Fibroblast of skin of left biceps (primary cell): ENCODE measurements at places on chromosomes 3 and 15.

GRCh38 chr3:24829011-24829581 lies 334.4 kb upstream of the THRB start:
- DNase-seq: no peak

DNA sequence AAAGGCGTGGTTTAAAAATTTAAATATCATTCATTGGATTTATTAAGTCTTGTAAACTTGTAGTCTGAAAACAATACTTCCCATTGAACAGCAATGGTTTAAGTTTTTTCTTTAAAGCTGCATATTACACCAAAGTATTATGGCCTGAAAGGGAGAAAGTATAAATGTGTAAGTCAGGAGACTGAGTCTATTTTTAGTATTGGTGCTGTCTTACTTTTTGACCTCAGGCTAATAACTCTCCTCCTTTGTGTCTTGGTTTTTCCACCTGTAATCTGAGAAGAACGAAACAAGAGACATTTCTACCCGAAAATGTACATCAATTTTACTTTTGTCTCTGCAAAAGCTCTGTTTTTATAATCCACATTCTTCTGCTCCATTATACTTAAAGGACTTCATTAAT lies 7.6 kb downstream of the C15orf61 start:
- DNase-seq: no peak

DNA sequence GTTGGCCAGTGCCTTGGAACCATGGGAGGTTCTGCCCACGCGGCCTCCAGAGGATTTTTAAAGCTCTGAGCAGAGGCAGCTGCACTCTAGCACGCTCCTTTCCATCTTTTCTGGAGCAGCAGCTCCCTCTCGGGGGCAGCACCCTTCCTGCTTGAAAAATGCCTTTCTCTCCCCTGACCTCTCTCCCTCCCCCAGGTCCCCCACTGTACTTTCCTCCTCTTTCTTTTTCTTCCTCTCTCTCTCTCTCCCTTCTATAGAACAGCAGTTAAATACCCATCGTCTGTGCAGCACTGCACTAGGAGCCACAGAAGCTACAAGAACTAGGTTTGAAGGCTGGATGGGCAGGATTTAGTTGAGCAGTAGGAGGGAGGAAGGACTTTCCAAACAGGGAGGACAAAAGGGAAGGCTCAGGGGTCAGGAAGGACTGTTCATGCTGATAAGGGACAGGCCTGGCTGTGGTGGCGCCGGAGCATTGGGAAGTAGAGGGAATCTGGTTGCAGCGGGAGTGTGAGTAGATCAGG lies 4.4 kb downstream of the ALPK3 start:
- no peak for DNase-seq

DNA sequence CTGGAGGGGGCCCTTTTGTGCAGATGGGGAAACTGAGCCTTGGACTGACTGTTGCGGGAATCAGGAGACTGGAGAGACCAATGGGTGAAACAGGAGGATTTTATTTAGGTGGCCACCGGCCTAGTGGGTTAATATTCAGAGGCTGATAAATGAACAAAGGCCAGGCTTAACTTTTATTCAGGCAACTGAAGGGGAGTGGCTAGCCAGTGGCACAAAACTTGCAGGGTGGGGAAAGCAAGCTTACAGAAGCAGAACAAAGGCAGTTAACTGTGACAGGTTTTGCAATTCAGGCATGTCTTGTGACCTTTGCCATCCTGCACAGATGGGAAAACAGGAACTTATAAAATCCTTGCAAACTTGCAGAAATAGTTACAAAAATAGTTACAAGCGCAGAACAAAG lies 24.9 kb upstream of the ACAD9 start:
- DNase-seq: no peak

- no peak for DNase-seq
These were observed 108.5 kb downstream of the SAMMSON start for GRCh38 chr3:70108072-70108471.

DNA sequence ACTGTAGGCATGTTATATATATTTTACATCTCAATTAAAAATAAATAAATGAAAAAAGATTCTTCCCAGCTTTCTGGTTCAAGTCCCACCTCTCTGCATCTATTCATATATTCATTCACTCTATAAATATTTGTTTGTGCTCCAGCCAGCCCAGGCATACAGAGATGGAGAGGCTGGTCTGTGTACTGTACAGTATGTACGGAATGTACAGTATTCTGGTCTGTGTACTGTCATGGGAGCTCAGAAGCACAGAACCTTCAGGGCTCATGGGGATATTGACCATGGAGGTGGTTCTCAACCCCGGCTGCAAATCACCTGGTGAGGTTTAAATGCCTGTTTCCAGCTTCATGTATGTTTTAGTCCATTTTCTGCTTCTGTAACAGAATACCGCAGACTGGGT lies 13.8 kb downstream of the CORO2B start:
- DNase-seq: no peak

- DNase-seq: no peak
These were observed 22.3 kb upstream of the IL1RAP start for GRCh38 chr3:190491533-190492054.

DNA sequence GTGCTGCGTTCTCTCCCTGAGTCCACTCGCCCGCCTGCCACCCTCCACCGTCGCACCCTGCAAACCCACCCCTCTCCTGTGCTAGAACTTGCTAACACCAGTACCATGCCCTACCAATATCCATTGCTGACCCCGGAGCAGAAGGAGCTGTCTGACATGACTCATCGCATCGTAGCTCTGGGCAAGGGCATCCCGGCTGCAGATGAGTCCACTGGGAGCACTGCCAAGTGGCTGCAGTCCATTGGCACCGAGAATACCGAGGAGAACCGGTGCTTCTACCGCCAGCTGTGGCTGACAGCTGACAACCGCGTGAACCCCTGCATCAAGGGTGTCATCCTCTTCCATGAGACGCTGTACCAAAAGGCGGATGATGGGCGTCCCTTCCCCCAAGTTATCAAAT lies 4.9 kb upstream of the ALAS1 start:
- no peak for DNase-seq

GRCh38 chr15:93997071-93997658 lies 234.2 kb upstream of the MCTP2 start:
- no peak for DNase-seq

DNA sequence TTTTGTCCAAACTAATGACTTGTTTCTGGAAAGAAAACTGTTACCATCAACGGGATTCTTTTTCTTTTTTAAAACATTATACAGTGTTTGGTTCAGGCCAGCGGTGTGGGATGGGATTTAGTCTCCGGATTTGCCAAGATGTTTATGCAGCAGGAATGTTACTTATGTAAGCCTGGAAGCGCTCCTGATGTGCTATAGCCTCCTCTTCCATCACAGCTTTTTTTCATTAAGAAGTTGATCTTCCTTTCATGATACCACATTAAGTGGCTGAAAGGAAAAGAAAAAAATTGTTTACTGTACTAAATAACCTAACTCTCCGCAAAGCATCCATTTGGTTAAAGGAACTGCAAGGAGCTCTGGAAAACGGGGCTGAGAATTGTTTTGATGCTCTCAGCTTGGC lies 120.5 kb upstream of the ALDH1A3 start:
- DNase-seq: peak; percentile 89

- no peak for DNase-seq
These were observed 334.9 kb downstream of the TBC1D5 start for GRCh38 chr3:17407576-17407975.

DNA sequence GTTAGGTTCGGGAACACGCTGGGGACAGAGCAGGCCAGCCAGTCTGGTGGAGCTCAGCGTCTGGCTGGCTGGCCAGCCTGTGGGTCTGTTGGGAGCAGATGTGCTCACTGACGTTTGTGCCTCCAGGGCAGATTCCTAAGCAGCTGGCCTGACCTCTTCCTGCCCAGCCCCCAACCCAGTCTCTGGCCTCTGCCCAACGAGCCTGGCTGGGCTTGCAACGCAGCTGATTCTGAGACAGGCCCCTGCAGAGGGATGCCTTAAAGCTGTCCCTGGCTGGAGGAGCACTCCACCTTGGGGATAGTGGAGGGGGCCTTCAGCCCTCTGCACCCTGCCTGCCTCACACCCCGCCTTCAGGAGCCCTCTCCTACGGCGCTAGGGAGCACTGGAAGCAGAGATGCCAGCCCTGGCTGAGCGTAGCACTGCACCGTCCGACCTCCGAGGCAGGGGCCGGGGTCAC lies 46.0 kb downstream of the KLF13 start:
- no peak for DNase-seq

- no peak for DNase-seq
These were observed 559.4 kb downstream of the NR2F2 start for GRCh38 chr15:96889734-96890480.

GRCh38 chr15:48374472-48374871 lies 43.2 kb downstream of the DUT start:
- DNase-seq: no peak

DNA sequence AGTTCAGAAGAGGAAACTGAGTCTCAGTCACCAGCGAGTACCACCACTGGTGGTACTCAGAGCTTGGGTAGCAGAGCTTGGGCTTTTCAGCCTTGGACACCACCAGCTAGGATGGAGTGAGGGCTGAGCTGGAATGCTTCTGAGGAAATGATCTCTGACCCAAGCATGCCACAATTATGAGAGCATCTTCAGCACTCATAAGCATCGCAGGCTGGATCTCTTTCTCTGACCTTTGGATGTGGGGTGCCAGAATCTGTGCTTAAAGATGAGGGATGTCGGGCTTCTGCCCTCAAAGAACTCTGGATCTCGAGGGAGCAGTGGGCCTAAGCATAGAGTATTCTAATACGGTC lies 36.4 kb downstream of the ZNF710 start:
- DNase-seq: no peak

DNA sequence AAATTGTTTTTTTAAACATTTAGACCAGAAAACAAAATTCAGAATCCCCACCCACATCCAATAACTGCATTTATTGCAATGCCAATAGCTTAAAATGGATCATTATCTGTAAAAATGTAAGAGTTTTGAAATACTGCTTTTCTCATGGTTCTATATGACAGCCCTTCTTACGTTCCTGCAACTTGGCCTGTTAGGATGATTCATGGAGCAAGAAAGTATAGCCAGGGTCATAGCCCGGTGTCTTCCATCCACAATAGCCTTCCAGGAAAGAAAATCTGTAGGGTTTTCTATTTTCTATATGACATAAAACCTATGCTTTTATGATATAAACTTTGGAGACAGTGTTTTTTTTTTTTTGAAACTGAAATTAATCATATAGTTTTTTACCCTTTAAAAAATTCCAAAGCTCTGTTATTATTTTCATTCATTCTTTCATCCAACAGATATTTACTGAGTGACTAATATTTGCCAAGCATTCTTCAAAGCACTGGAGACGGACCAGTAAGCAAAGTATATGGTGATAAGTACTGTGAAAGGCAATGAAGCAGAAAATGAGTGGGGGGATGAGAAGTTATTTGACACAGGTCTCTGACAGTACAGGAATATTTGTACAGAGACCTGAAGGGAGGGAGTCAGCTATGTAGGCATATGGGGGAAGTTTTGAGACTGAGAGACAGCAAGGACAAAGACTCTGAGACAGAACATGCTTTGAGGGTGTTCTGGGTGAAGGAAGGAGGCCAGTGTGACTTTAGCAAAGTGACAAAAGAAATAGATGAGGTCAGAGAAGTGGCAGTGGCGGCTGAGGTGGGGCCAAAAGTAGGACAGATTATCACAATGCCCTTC lies 29.0 kb upstream of the SLC2A2 start:
- DNase-seq: peak; percentile 10

- no peak for DNase-seq
These were observed 48.4 kb upstream of the LIMD1 start for GRCh38 chr3:45546126-45546620.
